ENCODE measurements at places on chromosomes 6 and 20.

DNA sequence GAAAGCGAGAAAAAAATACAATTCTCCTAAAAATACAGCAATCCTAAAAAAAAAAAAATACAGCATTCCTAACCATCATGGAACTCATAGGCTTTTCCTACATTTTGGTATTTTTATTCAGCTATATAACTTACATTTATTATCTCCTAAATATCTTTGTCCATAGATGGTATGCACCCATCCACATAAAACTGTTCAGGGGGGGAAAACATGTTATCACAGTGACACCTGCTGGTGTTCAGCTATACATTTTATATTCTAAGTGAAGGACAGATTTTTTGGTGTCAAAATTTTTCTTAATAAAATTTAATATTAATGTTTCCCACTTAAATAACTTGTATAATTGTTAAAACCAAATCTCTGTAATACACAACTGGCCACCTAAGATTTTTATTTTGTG is 58.0 kb downstream of the BLOC1S5 start:
- DNase-seq, result no peak

- no peak for DNase-seq
Observed at GRCh38 chr6:39952167-39952566, 17.9 kb upstream of the MOCS1 start.

DNA sequence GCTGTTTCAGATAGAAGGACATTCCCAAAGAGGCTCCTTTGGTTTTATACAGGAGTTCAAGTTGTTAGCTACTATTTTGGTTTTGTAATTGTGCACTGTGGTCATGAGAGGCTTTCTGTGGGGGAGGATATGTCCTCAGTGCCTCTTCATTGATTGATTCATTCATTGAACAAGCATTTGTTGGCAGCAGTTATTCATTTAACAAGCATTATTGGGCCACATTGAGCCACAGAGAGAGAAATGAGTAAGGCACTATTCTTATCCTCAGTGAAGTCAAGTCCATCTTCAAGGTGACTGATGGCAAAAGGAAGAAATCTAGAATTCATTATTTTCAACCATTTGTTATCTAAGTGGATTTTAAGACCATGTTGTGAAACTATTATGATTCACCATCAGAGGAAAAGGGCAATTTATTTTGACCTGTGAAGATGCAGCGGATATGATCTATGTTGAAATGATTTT is 697.2 kb upstream of the CITED2 start:
- no peak for DNase-seq

DNA sequence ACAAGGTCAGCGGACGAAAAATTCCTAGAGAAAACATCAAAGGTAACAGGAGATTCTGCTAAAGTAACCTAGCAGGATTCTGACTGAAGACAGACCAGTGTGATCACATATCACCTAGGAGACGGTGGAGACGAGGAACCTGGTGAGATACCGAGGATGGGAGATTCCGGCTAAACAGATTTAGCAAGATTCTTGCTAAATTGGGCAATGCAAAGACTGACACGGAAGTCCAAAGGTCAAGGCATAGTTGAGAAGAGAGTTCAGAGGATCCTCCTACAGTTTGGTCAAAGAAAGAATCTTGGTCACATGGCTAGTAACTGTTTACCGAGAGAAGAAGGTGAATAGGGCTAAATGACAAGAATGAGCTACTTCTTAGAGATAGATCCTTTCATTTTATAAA is 61.1 kb downstream of the TMEM170B start:
- no peak for DNase-seq

DNA sequence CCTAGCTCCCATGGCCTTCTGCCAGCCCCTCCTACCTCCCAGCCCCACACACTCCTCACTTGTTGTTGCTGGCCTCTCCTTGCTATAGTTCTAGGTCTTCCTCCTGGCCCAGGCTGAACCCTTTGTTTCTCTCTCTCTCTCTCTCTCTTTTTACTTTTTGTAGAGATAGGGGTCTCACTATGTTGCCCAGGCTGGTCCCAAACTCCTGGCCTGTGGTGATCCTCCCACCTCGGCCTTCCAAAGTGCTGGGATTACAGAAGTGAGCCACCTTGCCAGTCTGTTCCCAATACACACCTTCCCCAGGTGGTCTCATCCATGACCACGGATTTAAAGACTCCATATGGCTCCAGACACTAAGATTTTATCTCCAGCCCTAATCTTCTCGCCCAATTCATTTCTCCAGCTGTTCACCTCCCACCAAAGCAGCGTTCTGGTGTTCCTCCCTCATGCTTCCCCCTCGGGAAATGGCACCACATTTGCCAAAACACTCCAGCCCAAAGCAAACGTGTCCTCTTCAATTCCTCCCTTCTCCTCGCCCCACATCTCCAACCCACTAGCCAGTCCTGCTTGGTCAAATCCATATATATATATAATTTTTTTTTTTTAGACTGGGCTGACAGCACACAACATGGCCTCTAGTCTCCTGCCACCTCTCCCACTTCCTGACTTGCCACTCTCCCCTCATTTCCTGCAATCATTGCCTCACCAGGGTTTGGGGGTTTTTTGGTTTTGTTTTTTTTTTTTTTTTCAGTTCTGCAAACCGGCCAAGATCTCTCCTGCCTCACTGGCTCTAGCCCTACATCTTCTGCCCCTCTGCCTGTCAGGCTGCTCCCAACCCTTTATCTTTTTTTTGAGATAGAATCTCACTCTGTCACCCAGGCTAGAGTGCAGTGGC is 104.4 kb downstream of the NCR2 start:
- DNase-seq, result peak; percentile 16

DNA sequence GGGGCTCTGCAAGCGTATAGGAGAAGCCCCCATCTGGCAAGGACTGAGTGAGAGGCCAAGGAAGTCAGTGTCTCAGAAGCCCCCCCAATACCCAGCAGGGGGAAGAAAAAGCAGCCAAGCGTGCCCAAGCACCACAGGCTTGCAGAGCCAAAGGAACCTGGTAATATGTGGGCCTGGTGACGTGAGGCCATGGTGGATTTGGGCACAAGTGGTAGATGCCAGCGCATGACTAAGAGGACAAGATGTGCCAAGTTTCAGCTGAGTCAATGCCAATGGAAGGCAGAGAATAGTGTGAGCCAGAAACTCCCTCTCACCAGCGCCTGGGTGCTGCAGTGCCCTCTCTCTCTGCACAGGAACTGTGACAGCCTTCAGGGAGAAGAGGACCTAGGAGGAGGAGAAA is 110.0 kb downstream of the QRSL1 start:
- no peak for DNase-seq

DNA sequence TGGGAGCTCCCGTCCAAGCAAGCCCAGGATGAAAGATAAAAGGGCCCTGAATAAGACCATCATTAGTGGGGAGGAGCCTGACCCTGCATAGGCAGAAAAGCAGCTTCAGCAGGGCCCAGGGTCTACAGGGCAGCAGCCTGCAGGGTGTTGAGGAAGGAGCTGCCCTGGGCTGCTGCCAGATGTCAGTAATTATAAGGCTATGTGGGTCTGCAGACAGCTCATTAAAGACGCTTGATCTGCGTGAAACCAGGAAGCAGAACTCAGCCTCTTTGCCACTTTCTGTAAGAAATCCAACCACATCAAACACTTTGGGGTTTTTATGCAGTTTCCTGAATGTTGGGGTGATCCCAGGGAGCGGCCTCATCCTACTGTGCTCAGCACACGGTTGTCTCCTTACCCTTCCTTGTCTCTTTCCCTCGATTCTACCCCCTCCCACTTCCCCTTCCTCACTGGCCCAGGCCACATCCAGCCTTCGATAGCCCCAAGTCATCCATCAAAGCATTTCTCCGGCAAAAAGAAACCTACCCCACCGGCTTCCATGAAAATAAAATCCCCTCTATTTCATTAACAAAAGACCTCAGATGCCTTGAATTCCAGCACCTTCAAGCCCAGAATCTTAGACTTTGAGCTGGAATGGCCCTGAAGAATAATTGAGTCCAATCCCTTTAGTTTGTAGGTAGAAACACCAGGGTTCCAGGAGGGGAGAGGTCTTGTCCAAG is 1.0 kb upstream of the TGM6 start:
- peak; percentile 20 for DNase-seq

GRCh38 chr20:35431621-35432429 is 6.2 kb downstream of the GDF5 start:
- no peak for DNase-seq

DNA sequence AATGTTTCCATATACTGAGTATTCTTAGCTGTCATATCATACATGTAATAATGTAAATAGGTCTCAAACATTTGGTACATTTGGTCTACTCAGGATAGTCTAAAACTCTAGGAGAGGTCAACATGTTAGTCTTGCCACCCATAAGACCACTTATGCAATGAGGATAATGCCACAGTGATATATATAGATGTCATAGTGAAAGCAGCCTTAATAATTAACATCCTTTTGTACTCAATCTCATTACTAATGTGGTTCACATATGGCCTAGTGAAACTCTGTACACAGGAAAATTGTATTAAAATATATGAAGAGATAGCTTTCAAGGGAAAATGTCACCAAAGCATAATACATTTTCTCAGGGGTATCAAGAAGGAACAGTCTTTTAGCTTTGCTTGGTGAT is 577.9 kb downstream of the TFAP2B start:
- no peak for DNase-seq

- DNase-seq, result no peak
Observed at GRCh38 chr6:19322691-19323485, 514.3 kb upstream of the ID4 start.

- no peak for DNase-seq
Observed at GRCh38 chr20:40650707-40651106, 38.3 kb downstream of the MAFB start.

- DNase-seq, result no peak
Observed at GRCh38 chr20:41452226-41452625, 85.6 kb upstream of the EMILIN3 start.

GRCh38 chr20:35305682-35306556 is 13.7 kb upstream of the FAM83C start:
- DNase-seq, result peak; percentile 37

DNA sequence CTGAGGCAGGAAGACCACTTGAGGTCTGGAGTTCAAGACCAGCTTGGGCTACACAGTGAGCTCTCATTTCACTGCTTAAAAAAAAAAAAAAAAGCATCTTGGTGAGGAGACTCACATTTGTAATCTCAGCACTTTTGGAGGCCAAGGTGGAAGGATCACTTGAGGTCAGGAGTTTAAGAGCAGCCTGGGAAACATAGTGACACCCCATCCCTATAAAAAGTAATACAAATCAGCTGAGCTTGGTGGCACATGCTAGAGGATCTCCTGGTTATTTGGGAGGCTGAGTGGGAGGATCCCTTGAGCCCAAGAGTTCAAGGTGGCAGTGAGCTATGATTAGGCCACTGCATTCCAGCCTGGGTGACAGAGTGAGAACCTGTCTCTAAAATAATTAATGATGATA is 29.4 kb upstream of the SYNCRIP start:
- no peak for DNase-seq

- no peak for DNase-seq
Observed at GRCh38 chr20:36779656-36780025, 6.1 kb upstream of the DSN1 start.

DNA sequence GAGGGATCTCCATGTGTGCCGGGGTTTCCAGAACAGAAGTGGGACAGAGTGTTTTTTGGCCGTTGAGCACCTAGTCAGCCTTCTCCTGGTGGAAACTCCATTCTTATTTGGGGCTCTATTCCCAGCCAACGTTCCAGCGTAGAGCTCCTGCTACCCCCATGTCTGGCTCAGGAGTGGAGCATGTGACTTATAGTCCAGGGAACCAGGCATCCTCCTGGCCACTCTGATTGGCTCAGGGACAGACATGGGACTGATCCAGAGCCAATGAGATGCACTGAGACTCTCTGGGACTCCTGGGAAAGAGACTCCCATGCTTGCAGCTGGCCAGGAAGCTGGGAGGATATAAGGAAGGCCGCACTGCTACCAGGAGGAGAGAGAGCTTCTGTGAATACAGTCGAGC is 87.1 kb downstream of the SULF2 start:
- no peak for DNase-seq

DNA sequence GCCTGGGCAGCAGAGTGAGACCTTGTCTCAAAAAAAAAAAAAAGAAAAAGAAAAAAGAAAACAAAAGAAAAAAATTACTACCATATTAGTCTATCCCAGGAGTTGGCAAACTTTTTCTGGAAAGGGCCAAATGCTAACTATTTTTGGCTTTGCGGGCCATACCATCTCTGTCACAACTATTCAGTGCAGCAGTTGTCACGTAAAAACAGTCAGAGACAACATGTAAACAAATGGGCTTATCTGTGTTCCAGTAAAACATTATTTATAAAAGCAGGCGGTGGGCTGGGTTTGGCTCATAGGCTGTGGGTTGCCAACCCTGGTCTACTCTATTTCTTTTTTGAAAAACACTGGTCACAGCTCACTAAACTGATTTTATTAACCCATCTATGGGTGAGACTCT is 53.4 kb downstream of the EYA2 start:
- no peak for DNase-seq

- no peak for DNase-seq
Observed at GRCh38 chr6:116268589-116269293, 11.0 kb downstream of the TSPYL1 start.

DNA sequence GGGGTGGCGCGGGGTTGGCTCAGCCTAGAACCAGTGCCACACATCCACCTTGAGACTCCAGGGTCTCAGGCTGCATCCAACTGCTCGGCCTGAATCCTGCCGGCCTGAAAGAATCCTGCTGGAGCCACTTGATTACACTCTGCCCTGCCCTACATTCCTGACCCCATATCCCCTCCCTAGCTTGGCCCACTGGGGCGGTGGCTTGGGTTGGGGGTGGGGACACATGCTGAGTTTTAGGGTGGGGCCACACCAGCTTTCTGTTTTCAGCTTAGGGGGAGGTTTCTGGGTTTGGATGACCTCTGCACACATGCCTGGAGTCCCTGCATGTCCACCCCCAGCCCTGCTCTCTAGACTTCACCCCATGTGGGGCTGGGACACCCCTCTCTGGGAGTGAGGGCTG is 6.8 kb downstream of the ITPR3 start:
- no peak for DNase-seq

GRCh38 chr20:49210757-49211110 is 8.5 kb upstream of the DDX27 start:
- no peak for DNase-seq

Measured in CD4-positive, alpha-beta T cell treated with Interleukin-6 for 4 hours (primary cell).